ENCODE measurements at places on chromosomes 2 and 18. TPM values are rescaled to one million over a fixed set of nuclear protein-coding genes. Genes with fewer than 3 reads are reported as not detected.

- peak; percentile 85 for DNase-seq
These were observed 12.2 kb downstream of the DGUOK start for GRCh38 chr2:73938718-73939352.

DNA sequence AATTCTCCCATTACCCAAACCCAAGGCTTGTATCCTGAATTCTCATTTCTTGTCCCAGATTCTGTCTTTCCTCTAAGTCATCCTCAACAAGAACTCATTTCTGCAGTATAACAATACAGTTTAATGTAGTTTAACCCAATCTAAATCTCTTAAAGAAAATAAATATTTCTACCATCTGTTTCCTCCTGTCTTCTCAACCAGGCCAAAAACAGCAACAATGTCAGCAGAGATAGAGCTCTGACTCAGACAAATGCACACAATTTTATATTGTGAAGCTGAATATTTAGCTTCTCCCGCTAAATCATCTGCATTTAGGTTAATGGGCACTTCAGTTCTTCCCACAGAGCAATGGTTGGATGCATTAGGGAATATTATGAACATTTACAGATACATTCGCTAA, 35.7 kb upstream of the KYNU start:
- DNase-seq: no peak

The KRCC1 gene
- total RNA-seq: 23.2 TPM

GRCh38 chr2:70960833-70961647, 17.4 kb upstream of the ANKRD53 start:
- no peak for DNase-seq

The PCARE gene
- not detected for total RNA-seq

The ACADL gene
- total RNA-seq: not detected

All from foreskin keratinocyte (primary cell).